ENCODE measurements at places on chromosomes 16 and 17.

DNA sequence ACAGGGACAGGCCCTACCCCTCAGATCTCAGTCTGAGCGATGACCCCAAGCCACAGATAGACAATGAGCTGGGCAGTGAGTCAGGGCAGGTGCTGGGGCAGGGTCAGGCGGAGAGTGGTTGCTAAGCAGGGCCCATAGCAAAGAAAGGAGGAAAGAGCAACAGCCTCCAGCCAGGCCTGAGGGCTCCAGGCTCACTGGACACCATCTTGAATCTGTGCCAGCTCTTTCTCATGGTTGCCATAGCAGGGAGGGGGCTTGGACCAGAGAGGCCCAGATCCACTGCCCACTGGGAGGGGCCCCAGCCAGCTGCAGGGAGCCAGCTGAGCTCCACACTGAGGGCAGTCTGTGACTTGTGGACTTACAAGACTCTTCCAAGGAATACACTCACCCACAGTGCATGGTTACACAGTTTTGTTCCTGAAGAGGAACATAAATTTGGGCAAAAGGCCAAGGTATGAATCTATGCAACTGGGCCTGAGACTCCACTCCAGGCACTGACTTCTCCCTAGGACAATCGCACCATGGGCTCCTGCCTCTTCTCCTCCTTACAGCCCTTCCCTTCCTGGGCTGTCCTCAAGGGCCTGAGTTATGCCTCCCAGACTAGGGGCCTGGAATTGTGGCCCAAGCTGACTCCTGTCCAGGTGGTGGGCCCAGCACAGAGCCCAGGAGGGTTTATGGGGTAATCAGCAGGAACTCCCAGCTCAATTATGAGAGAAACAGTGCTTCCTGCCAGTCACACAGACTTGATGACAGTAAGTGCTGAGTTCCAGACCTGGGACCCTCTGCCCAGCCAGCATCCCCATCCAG lies 59.9 kb downstream of the BEAN1 start:
- DNase-seq = no peak

- no peak for DNase-seq
Measured at GRCh38 chr16:25155553-25156460, 44.3 kb downstream of the LCMT1 start.

DNA sequence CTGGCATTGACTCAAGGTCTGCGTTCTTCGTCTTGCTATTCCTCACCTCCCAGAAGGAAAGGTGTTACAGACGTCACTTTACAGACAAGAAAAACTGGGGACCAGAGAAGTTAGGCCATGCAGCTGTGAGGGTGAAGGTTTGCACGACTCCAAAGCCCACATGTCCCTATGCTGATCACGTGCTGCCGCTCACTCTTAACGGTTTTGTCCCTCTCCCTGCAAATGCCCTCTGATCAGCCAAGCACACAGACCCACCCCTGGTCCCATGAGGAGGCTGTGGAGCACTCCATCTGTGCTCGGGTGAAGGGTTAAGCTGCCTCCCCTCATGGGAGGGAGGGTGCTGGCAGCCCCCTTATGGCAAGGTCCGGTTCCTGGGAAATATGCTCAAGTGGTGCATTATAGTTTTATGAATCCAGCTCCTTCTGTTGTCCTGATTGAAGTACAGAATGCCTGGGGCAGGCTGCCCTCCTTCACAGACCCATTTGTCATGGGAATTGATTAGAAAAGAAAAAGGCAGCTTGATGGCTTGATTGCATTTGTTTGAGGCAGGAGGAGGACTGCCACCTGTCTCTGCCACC lies 18.8 kb downstream of the CCDC182 start:
- no peak for DNase-seq

DNA sequence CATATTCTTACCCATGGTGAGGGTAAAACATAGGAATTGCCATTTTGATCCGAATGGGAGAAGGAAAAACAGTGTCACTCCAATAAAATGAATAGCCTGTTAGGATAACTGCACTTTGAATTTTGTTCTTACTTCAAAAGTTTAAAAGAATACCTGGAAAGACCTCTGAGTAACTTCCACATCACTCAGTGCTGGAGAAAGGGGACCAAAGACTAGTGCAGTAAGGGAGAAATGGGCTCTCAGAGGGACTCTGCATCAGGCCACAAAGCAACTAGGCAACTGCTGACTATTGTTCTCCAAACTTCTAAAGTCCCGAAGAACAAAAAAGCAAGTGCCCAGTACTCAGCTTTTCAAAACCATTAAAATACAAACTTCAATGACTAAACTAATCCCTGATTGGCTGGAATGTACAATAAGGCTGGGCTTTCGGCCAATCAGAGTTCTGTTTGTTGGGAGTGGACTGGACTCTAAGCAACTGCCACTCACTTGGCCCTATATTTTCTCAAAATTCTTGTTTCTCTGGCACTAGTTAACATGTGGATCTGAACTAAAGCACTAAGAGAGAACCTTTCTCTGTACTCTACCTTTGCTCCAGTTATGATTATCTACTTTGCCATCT lies 6.2 kb downstream of the DNAJC7 start:
- DNase-seq = no peak

DNA sequence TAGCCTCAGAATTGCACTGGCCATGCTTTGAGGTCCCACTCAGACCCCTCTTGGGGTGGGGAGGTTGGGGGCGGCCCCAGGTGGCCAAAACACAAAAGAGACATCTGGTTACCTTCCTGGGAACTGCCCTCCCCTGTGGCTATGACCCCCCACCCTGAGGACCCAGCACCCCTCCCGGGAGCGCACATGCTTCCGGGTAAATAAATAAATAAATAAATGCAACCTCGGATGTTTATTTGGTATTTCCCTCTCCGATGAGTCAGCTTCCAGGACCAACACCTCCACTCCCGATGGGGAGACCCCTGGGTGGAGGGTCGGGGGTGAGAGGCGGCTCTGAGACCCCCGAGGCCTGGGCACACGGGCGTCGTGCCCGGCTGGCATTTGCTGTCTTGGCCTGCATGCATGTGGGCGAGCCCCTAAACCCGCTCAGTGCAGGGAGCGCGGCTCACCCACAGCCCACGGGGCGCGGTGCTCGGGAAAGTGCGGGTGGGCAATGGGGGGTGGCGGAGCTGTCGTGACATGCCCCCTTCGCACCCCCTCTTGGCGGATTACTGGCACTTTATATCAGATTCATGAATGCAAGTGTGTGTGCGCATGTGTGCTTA lies 84.3 kb upstream of the CREBBP start:
- DNase-seq = no peak

- DNase-seq = no peak
Measured at GRCh38 chr16:3029491-3030221, 5.8 kb downstream of the THOC6 start.

- DNase-seq = no peak
Measured at GRCh38 chr16:28528463-28528867, 10.3 kb downstream of the NUPR1 start.

- DNase-seq = no peak
Measured at GRCh38 chr16:57476546-57477410, 9.5 kb downstream of the DOK4 start.

DNA sequence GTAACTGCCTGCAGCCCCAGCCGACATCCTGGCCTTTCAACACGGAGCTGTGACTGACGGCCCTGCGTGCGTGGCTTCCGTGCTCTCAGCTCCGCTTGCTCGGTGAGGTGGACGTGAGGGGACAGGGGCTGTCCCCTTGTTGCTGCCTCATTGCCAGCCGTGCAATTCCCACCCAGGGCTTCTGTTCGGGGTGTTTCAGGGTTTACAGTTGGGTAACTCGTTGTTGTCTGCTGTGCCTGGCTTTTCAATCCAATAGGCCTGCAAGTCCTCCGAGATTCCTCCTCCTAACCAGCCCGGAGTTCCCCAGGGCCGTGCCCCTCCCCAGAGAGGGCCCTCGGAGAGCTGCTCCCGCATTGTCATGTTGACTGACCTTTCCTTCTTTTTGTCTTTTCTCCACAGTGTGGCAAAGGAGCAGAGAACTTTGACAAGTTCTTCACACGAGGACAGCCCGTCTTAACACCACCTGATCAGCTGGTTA lies 31.4 kb upstream of the CACNG5 start:
- no peak for DNase-seq

DNA sequence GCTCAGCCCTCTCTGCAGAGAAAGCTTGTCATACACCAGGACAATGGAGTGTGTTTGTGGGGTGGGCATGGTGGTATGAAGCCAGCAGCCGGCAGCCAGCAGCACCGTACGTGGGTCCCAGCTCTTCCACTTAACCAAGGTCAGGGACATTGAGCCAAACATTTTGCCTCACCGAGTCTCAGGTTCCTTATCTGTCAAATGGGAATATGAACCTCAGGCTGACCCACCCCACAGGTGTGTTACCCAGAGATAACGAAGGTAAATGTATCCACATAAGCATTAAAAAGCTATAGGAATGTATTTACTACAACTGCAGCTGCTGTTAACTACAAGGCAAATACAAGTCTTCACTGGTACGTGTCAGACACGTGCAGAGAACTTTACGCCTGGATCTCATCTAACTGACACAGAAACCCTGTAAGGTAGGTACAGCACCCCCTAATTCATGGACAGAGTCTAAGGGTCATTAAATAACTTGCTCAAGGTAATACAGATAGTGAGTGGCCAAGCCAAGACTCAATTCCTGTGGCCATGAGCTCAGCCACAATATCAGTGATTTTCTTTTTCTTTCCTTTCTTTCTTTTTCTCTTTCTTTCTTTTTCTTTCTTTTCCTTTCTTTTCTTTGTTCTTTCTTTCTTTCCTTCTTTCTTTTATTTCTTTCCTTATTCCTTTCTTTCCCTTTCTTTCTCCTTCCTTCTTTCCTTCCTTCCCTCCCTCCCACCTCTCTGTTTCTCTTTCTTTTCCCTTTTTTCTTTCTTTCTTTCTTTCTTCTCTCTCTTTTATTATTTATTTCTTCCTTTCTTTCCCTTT lies 990 bp downstream of the SLC5A11 start:
- DNase-seq = peak; percentile 26

DNA sequence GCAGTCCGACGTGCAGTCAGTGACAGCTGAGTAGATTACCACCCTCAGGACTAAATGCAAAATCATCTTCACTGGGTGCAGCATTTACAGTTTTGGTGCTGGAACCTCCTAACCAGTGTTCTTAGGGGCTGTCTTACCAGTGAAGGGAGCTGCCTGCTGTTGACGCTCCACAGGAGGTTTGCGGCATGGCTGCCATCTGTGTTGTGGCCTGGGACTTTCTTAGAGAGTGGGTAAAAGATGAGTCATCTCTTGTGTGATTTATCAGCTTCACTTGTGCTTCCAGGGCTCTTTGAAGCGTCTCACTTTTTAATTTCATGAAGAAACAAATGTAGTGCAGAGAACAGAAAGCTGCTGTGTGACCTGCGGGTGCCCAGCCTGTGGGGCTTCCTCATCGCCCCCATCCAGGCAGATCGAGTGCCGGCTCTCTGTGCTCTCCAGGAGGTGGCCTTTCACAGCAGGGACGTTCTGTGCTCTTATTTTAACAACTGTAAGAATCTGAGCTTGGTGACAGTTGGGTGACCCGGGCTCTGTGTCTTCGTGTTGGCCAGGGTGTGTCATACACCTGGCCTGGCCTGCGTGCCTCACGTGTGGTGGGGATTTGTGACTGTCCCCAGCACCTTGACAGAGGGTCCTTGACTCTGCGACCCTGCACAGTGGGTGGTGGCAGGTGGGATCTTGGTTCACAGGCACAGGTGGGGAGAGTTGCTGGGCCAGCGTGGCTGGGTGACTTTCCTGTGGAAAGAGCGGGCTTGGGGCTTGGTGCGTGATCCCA lies 24.3 kb upstream of the ZNF750 start:
- no peak for DNase-seq

DNA sequence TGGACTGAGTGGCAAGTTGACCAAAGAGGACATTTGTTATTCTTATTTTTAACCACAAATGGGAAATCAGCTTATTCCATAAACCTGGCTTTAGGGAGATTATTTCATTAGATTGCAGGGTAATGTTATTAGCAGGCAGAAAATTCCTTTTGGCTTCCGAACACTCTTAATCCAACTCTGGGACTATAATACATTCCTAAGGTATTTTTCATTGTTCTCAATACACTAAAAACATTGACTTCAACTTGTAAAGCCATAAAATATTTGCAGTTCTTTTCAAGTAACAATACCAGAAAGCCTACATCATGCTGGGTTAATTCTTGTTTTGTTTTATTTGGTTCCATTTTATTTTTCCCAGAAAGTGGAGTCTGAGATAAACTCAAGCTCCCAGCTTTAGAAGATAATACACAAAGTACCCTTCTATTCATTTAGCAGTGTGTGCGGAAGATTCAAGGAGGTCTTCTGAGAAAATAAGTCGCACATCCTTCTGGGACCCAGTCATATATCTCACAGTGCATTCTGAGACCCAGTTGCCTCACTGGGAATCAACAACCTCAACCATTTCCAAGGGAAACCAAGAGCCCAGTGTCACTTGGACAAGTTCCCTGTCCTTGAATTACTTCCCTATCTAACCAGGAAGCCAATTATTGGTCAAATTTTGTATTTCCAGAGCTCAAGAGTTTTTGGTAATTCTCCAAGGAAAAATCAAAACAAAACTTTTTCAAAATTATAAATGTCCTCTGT lies 389.6 kb upstream of the DYNLRB2 start:
- DNase-seq = no peak

GRCh38 chr16:56525236-56525635 lies 5.4 kb upstream of the BBS2 start:
- DNase-seq = no peak

DNA sequence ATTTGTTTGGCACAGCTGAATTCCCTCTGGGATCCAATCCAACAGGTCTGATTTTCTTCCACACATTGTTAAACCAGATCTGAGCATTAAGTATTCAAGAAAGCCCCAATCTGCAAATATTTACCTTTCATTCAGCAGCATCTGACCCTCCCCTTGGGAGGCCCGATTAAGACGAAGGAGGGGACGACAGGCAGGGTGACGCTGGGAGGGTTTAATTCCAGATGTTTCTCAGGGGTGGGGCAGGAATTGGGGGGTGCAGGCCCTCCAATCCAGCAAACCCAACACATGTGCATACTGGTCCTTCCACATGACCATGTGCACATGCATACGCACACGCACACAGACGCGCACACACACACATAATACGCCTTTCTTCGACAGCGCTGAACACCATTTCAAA lies 240.5 kb downstream of the GSG1L start:
- no peak for DNase-seq

GRCh38 chr17:63433746-63434591 lies 12.1 kb downstream of the CYB561 start:
- DNase-seq = peak; percentile 96

GRCh38 chr17:9339958-9340357 lies 235.7 kb downstream of the STX8 start:
- DNase-seq = no peak

- no peak for DNase-seq
Measured at GRCh38 chr17:16287563-16288027, 65.7 kb downstream of the CENPV start.

GRCh38 chr17:74163836-74164235 lies 39.6 kb upstream of the RPL38 start:
- no peak for DNase-seq

- no peak for DNase-seq
Measured at GRCh38 chr16:57479976-57480753, 6.1 kb downstream of the DOK4 start.

- peak; percentile 78 for DNase-seq
Measured at GRCh38 chr17:43720311-43721060, 38.1 kb downstream of the SOST start.

GRCh38 chr17:8947201-8947600 lies 18.3 kb downstream of the PIK3R5 start:
- no peak for DNase-seq

Measured in right atrium auricular region (tissue), 2 donors.